ENCODE measurements at places on chromosomes 2 and 18. TPM values are rescaled to one million over a fixed set of nuclear protein-coding genes. Genes with fewer than 3 reads are reported as not detected.

DNA sequence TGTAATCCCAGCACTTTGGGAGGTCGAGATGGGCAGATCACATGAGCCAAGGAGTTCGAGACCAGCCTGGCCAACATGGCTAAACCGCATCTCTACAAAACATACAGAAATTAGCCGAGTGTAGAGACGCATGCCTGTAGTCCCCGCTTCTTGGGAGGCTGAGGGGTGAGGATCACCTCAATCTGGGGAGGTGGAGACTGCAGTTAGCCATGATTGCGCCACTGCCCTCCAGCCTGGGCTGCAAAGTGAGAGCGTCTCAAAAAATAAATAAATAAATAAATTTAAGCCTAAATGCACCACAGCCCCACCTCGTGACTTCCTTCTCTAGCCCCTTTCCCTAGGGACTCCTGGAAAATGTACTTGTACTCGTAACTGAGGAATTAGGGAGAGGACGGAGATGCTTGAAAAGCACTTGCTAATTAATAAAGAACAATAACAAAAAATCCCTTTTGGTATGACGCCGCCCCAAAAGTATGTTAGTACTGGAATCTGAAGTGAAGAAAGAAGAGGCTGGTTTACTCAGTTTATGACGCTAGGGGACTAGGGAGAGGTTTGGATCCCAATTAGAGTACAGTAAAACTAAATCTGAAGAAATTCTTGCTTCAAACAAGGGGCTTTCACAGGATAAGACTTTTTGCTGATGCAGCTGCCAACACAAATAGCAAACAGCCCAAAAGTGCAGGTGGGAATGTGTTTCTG, 887 bp upstream of the ZNF396 start:
- DNase-seq: no peak

- no peak for DNase-seq
Measured at GRCh38 chr2:3193443-3194330, 183.9 kb downstream of the EIPR1 start.

- no peak for DNase-seq
Measured at GRCh38 chr2:27811768-27812167, 40.2 kb downstream of the MRPL33 start.

GRCh38 chr18:49459404-49460171, 857 bp downstream of the DYM start:
- DNase-seq: no peak

DNA sequence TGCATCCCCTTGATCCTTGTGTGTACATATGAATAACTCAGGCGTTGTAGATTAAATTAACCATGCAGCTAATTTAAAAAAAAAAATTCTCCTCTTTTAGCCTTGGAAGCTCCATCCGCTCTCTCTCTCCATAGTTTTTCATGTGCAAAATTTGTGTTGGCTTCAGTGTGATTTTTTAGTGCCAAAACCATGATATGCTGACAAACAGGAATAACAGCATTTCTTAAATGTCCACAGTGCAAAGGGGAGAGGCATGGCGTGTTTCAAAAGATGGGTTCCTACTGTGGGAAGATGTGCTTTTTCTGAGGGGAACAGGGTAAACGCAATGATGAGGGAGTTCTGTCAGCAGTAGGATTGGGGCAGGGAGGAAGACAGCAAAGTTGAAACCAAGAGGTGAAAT, 247.0 kb downstream of the ICOS start:
- DNase-seq: no peak

DNA sequence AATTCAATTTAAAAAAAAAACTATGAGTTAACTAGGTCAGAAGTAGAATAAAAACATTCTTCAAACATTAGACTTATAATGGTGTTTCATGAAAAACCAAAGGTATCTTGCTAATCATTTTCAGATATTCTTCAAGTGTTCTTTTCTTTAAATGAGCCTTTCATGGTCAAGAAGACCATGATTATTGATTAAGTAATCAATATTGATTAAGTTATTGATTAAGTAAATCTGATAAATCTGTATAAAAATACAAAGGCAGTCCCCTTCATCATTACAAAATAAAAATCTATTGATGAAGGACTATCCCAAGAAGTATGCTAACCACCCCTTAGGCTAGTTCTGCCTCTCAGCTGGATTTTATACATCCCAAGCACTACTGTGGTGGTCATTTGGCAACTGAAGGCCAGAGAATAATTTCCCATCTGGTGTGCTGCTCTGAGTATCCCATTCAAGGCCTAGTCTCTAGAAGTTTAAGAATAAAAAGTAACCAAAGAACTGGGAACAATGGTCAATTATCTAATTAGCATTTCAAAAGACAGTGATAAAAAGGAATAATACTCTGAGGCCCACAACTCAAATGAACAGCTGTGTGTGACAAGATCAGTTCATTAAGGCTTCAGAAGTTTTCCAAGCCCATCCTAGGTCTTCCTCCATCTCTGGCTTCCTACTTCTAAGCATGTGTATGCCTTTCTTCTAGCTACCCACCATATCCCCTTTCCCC, 63.5 kb downstream of the TCF4 start:
- DNase-seq: no peak

The UPP2 gene
- total RNA-seq: not detected

- no peak for DNase-seq
Measured at GRCh38 chr2:57987835-57988573, 58.6 kb upstream of the VRK2 start.

GRCh38 chr2:26683583-26683982, 8.9 kb upstream of the KCNK3 start:
- DNase-seq: no peak

GRCh38 chr2:181977661-181978350, 7.8 kb upstream of the PPP1R1C start:
- no peak for DNase-seq

GRCh38 chr2:241752253-241752652, 17.8 kb downstream of the D2HGDH start:
- no peak for DNase-seq

DNA sequence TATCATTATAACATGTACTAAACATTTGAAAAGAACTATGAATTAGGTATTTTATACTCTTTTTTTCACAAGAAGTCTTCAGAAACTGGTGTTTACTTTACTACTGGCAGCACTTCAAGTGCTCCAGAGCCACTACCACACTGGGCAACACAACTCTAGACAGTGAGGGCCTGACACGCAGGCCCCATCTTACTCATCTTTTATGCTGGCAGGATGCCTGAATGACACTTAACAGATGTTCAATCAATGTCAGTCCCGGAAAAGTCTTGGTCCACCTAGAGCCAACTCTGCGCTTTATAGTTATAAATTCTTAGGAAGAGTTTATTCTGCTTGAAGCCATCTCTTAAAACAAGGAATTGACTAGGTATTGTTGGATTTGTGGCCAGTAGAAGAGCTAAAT, 8.7 kb upstream of the WIPF1 start:
- no peak for DNase-seq

DNA sequence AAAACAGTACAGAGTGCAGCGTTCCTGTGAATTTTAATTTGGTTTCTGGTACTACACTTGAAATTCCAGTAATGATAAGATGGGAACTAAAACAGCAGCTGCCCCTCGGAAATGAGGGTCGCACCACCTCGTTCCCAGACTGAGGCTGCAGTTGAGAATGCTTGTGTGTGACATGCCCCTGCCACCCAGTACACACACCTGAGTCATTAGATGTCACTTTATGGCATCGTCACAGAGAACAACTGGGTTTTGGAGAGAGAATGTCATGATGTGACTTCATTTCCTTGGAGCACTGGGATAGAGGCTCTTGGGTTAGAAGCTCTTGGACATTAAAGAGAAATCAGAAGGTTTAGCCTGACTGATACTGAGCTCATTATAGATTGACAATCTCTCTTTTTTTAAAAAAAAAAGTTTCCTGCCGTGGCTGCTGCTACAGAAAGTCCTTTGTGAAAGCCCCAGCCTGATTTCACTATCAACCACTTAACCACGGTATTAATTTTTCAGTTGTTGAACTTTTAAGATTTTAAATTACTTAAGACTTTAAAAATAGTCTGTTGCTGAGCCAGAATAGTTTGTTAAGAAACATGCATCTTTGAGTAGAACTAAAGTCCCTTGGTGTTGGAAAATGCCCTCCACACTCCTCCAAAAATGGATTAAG, 24.5 kb downstream of the BCL2L11 start:
- DNase-seq: no peak

GRCh38 chr2:120278901-120279300, 26.2 kb downstream of the RALB start:
- no peak for DNase-seq

DNA sequence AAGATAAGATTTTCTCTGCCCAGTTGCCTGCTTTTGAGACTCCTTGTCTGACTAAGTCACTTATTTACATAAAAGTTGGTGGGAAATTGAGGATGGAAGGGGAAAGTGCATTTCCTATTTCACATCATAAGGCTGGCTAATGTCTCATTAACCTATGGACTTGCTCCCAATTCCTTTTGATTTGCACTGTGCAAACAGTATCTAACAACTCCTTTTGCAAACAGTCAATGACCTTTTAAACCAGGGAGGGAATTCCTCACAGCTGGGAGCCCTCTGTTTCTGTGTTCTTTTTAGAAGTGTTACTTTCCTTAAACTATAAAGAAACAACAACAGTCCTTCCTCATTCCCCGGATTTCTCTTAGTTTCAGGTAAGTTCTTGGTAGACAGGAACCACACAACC, 272.8 kb downstream of the RND3 start:
- no peak for DNase-seq

The KLF11 gene
- total RNA-seq: 11.9 TPM

DNA sequence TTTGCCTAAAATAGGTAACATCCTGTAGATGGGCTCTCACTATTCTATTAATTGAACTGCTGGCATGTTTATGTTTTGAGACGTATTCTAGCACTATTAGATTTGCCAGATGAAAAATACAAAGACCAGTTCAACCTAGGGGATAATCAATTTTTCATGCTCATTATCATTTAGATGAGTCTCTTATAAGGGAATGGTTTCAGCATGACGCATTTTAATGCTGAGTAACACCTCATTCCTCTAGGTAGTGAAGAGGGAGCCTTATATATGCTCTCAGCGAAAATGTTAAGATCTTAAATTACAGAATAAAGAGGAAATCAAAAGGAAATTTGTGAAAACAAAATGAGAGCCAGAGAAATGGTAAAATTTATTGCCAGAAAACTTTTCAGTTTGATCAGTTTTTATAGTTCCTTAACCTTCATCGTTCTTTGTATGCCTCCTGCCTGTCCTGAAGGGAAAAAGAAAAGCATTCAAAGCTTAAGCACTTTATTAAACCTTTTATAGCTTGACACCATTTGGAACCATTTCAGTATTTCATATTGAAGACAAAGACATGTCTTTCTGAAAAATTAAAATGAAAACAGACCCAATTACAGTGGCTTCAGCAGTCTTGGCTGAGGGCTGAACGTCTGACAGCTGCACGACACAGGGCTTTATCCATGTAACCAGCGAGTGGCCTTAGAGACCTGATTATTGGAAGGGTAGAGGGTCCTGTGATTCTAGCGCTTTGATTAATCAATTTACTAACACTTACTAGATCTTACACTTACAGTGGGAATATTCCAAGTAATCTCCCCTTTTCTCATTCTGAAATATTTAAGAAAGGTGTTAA, 112.8 kb downstream of the ADCYAP1 start:
- DNase-seq: no peak

DNA sequence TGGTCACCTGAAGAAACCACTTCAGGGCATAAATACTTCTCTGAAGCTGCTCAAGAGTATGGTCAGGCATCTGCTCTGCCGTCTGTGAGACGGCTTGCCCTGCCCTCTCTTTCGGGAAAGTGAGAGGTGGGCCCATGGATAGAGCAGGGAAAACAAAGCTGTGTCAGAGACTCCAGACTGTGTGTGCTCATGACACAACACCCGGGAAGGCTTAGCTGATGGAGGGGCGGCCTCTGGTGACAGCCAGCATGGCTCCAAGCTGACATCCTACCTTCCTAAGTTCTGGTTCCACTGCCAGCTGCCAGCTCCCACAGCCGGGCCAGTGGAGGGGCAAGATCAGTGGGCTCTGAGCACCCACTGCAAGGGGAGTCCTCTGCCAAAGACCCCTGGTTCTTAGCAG, 215.3 kb downstream of the ANKRD30B start:
- DNase-seq: no peak

DNA sequence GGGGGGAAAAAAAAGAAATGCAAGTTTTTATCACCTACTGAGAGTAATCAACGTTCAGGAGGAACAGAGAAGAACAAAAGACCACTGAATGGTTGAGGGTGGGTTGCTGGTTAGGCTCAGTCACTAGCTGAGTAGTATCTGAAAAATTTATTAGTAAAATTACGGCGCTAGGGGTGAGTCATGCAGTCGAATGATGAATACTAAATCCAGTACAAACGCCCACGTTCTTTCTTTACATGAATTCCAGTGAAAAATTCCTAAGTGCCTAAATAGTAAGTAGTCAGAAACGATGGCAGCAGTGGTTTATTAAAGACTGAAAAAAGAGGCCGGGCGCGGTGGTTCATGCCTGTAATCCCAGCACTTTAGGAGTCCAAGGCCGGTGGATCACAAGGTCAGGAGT, 52.0 kb downstream of the TEKT4 start:
- DNase-seq: no peak

The UNC80 gene
- total RNA-seq: 0.12 TPM

The SLC40A1 gene
- 212 TPM for total RNA-seq

DNA sequence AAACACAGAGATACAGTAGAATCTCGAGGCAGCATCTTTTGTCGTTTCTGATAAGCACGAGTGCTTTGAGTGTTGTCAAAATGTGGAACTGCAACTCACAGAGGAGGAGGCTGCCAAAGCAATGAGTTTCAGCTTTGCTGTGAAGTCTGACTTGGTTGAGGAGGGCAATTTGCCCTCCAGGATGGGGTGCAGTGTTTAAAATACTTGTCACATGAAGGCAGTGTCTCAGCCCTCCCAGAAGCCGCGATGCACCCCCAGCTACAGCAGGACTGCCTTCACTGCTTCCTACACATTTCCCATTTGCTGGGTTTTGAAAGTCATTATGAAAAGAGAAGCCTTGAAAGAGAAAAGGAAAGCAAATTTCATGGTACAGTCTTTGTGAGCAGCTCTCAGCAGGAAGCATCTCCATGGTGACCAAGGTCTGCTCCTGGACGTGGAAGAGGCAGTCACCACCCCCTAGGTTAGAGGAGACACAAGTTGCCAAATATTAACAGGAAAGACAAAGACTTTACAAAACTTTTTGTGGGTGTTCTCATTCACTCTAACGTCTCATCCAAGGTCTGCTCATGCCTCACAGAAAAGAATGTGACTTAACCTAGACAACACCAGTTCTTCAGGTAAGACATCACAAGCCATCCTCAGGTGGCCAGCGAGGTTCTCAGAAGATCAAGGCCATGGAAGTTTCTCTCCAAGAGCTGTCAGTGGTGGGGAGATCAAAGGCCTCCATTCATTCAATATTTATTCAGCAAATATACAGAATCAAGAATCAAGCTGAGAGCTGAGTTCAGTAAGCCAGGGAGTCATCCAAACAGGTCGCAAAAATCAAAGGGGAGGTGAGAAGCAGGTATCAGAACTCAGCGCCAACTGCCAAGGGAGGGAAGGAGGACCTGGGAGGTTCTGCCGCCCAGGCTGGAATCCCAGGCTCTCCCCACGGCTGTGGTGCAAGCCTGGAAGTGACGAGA, 476.0 kb downstream of the EIPR1 start:
- no peak for DNase-seq

The TMEM200C gene
- 0.14 TPM for total RNA-seq

The SPATA3 gene
- total RNA-seq: not detected

- DNase-seq: no peak
Measured at GRCh38 chr18:50924372-50924771, 43.5 kb upstream of the ELAC1 start.

GRCh38 chr2:26767894-26768487, 3.9 kb downstream of the SLC35F6 start:
- DNase-seq: no peak

All from mucosa of descending colon (tissue), 3 donors.